ENCODE measurements at places on chromosomes 16 and 17. TPM values are rescaled to one million over a fixed set of nuclear protein-coding genes. Genes with fewer than 3 reads are reported as not detected.

MILR1 gene
- 1.9 TPM for total RNA-seq

TMEM256 gene
- total RNA-seq: 227 TPM

KRT32 gene
- total RNA-seq: not detected

GP1BA gene
- total RNA-seq: not detected

HOXB8 gene
- total RNA-seq: 8.4 TPM

CTRB2 gene
- total RNA-seq: not detected

ATP2A1 gene
- total RNA-seq: 1.8 TPM

TMC6 gene
- total RNA-seq: 12.0 TPM

KRT20 gene
- total RNA-seq: 0.27 TPM

RNF43 gene
- 0.83 TPM for total RNA-seq

MT1G gene
- total RNA-seq: not detected

ABCC11 gene
- total RNA-seq: 0.16 TPM

NLRC5 gene
- 4.5 TPM for total RNA-seq

SHISA6 gene
- not detected for total RNA-seq

Measured in A549 treated with GW870086 at 1 μM for 4 hours (cell line).